ENCODE measurements at places on chromosomes 2 and 18. TPM values are rescaled to one million over a fixed set of nuclear protein-coding genes. Genes with fewer than 3 reads are reported as not detected.

NDUFAF7 gene
- total RNA-seq, result 20.8 TPM

DNA sequence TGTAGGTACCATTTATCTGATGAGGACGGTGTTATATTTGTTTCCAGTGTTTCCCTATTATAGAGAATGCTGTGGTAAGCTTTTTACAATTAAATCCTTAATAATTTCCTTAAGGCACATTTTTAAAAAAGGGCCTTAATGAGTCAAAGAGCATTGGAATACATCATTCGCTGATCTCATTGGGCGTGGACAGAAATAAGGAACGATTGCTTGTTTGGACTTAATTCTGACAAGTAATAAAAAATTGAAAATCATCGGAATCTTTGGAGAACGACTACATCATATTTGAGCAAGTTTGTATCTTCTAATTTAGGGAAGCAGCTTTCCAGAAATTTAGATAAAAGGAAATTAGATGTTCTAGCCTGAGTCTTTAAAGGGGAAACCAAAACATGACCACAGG, 11.3 kb downstream of the AGPS start:
- DNase-seq, result no peak

GRCh38 chr2:239957681-239958472, 67.3 kb downstream of the NDUFA10 start:
- no peak for DNase-seq

- no peak for DNase-seq
These were observed 41.6 kb downstream of the TMEM17 start for GRCh38 chr2:62464221-62465007.

GRCh38 chr18:32213693-32214092, 23.9 kb downstream of the MEP1B start:
- no peak for DNase-seq

ZNF385B gene
- 0.89 TPM for total RNA-seq

DNA sequence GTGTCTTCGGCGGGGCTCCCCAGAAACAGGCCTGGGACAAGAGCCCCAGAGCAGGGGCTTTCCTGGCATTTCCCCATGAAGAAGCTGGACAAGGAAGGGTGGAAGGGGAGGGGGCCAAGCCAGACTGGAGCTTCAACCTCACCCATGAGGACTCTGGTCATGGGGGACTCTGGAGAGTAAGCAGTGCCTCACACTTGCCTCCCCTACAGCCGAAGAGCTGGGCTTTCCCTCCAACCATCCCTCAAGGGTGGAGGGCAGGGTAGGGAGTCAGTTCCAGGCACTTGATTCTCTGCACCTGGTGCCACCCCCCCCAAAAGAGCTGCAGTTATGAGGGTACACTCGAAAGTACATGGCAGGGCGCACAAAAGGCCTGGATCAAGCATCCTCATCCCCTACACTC, 246.6 kb downstream of the TFCP2L1 start:
- no peak for DNase-seq

DNA sequence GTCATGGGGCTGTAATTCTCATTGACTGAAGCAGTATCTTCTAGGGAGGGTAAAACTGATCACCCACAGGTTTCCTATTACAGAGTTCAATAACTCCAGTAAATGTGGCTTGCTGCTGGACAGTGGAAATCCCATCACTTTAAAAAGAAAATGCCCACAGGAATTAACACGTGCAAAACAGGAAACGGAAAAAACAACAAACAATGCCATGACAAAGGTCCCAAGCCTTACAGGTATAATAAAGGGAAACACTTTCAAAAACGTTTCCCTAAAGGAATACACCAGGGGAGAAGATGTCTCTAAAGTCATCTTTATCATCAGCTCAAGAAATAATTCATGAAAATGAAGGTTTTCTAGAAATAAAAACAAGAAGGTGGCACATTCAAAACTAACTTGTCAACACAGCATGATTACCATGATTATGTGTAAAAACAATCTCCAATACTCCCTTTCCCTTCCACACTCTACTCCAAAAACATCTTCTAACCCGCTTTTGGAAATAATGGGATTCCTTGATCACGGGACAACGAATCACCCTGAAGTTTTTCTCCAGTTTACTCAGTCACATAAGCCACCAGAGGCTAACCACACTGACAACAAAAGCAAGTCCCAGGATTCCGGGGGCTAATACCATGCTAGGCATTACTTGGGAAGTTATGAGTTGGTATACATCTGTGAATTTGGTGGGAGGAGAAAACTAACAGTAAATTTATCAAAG, 167.9 kb downstream of the TCF4 start:
- DNase-seq, result no peak

SPOPL gene
- 24.8 TPM for total RNA-seq

VSNL1 gene
- 18.1 TPM for total RNA-seq

GRCh38 chr2:62335612-62336011, 139.7 kb downstream of the B3GNT2 start:
- no peak for DNase-seq

DNA sequence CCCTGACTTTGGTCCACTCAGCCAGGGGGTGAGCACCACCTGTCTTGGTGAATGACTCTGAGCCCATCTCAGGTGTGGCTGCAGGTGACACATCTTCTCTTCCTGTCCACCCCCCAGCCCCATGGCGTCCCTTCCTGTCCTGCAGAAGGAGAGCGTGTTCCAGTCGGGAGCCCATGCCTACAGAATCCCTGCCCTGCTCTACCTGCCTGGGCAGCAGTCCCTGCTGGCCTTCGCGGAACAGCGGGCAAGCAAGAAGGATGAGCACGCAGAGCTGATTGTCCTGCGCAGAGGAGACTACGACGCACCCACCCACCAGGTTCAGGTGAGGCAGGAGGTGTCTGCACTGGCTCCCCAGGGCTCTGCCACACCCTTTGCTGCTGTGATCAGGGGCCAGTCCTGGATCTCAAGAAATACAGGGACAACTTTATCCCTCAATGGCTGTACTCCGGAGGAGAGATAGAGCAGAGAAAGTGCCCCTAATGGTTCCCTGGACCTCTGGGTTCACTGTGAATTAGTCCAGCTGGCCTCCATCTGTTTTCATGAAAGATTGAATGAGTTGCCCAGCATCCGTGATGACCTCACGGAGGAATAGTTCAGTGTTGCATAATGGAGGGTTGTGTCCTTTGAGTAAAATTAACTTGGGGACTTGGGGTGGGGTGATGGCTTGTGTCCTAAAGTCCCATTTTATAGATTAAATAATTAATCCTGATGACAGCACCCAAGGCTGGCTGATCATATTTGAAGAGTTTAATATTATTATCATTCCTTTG, at the start of gene NEU2:
NEU2 (plus strand) TSS at position 122 of the 770 bp plus-strand sequence; CDS start at position 122, 0 bp downstream.
- DNase-seq, result peak; percentile 33

DNA sequence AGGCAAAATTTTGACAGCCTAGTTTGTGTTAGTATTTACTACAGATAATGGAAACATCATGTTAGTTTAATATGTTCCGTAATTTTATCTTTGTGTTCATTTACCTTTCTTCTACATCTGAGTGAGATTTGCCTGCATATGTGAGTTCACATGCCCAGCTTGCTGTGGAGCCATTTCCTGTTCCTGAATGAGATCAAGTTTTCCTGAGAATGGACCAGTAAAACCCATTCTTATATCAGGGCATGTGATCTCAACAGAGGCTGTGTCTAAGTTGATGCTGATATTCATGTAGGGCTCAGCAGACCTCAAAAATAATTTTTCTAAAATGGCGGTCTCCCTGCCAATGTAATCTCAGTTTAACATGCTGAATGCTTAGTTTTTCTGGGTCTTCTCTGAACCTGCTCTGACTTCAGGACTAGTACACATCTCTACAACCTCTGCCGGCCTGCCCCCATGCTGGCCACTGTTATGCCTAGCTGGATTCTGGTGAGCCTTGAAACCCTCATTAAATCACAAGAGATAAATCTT, 1.0 kb downstream of the IL1A start:
- DNase-seq, result no peak

DNA sequence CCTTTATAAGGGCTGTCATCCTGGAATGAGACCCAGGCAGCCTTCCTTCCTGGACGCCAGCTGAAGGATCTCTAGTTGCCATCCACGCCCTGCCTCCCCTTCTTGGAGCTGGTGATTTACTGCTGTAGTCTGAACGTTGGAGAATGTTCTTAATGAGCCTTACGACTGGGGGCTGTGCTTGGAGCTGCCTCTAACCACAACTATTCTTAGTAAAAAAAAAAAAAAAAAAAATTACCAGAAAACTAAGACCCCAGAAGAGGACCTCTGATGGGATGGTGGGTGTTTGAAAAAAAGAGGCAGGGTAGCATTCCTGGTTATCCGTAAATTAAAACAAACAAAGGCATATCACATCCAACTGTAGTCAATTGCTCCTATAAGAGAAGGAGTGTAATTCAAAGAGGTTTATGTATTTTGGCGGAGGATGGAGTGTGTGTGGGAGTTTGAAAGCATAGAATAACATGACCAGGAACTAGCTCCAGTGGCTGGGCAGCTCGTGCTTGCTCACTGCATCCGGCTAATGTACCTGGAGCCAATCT, 105.4 kb downstream of the QPCT start:
- no peak for DNase-seq

DNA sequence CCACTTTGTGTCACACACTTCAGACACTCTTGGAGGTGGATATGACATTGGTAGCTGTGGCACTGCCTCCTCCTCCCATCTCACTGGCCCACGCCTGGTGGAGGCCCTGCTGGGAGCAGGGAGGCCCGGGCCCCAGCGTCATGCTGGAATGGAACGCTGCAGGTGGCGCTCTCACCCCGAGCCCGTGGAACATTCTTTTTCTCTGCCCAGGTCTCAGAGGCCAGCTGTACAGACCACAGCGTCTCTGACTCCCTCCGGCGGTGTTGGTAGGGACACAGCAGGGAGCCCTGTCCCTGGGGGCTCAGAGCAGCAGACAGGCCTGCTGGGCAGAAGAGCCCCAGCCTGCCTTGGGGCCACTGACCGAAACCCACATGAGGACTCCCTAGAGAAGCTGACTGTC, 218.1 kb downstream of the TWIST2 start:
- no peak for DNase-seq

GRCh38 chr2:239563561-239563960, 162.7 kb upstream of the HDAC4 start:
- peak; percentile 48 for DNase-seq

TGFA gene
- 62.4 TPM for total RNA-seq

DNA sequence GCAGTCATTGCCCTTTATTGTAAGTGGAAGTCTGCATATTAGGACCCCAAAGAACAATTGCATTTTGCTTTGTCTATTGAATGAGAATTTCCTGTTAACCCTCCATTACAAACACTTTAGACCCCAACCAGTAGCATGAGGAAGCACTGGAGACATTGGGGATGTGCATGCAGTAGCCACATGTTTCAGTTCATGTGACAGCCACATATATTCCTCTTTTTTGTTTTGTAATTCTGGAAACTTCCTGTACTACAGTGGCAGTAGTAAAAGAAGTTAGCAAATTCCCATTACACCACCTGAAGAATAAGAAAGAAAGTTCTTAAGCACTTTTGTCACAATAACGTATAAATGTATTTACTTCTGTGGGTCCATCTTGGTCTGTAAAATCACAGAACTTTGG, 281.1 kb upstream of the SLC14A2 start:
- DNase-seq, result no peak

ANKRD30B gene
- total RNA-seq, result not detected

C2orf15 gene
- 0.72 TPM for total RNA-seq

DNA sequence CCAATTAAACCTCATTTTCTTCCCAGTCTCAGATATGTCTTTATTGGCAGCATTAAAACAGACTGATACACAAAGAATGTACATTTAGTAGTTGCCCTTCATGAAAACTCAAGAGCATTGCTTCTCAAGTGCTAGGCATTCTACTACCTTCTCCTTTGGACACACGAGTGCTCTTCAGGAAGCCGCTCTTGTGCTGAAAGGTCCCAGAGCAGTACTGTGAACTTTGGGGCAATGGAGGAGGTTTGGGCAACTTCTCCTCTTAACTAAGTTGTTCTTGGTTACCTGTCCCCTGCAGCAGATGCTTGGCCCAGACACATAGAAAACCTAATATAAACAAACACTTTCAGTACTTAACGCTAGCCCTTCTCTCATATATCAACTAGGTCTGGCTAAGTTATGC, 362.8 kb downstream of the DPP10 start:
- no peak for DNase-seq

DNA sequence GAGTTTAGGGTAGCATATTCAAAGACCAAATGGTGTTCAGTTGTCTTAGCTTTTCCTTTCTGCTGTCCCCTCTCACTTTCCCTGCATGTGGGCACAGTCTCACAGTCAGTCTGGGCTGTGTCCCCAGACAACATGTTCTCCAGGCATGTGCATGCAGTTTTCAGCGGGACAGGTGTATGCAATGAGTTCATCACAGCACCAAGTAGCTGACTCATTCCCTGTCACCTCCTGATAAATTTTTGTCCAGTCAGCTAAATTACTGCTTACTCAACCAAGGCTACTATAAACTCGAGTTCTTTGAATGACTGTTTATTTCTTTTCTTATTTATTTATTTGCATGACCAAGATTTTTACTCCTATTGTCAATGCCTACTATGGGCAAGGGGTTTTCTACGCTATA, 148.8 kb upstream of the CDH19 start:
- DNase-seq, result no peak

LRP2 gene
- total RNA-seq, result 0.23 TPM

GRCh38 chr2:65628156-65628555, 195.8 kb upstream of the SPRED2 start:
- DNase-seq, result no peak

DNA sequence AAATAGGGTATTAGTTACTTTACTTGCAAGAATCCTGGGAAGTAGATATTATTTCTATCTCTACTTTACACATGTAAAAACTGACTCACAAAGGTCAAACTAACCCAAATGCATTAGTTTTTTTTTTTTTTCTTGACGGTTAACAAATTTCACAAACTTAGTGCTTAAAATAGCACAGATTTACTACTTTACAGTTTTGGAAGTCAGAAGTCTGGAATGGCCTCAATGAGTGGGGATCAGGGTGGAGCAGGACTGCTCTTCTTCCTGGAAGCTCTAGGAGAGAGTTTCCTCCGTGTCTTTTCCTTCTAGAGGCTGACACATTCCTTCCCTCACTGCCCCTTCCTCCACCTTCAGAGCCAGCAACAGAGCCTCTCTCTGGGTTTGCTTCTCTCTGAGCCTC, 117.2 kb downstream of the COL6A3 start:
- DNase-seq, result no peak

DYNAP gene
- not detected for total RNA-seq

Measured in suprapubic skin (tissue), 4 donors.